Activated T-helper 2 cell treated with anti-CD3 and anti-CD28 coated beads, Interferon-gamma antibody, Interleukin-2, Interleukin-4, amounts not matched to agents 10 μg/mL and 5 μg/mL and 100 μg/mL, durations not matched to agents 14 hours and 24 hours and 36 hours (primary cell): ENCODE measurements at places on chromosomes 2 and 18. TPM values are rescaled to one million over a fixed set of nuclear protein-coding genes. Genes with fewer than 3 reads are reported as not detected.

DNA sequence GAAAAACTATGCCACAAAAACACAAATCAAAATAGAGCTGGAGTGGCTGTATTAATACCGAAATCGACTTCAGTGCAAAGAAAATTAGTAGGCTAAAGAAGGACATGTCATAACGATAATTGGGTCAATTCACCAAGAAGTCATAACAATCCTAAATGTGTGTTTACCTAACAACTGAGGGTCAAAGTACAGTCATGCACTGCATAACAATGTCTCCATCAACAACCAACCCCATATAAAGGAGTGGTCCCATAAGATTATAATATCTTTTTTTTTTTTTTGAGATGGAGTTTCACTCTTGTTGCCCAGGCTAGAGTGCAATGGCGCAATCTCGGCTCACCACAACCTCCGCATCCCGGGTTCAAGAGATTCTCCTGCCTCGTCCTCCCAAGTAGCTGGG, 87.5 kb downstream of the NAB1 start:
- no peak for DNase-seq

DNA sequence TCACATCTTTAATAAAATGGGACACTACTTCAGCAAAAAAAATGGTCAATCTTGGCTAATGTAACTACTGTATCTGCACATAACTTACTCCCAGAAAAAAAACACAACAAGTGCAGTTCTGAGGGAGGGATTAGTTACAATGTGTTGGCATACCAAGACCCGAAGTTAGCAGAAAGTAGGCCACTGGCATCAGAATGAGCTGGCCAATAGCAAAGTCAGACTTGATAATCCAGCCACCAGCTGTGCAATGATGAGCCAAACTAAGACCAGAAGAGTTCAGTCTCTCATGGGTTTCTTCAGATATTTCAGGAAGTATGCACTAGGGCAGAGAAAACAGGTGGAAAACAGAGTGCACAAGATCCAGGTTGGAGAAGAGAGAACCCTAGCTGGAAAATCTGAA, 65.3 kb downstream of the OLA1 start:
- no peak for DNase-seq

DNA sequence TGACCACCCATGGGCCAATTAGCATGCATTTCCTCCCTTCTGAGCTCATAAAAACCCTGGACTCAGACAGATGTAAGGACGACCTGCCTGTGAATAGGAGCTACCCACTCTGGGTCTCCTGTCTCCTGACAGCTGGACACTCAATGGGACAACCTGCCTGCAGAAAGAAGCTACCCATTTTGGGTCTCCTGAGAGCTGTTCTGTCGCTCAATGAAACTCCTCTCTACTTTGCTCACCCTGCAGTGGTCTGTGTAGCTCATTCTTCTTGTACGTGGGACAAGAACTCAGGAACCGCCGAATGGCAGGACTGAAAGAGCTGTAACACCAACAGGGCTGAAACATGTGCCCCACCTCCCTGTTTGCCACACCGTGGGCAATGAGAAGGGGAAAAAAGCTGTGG, 60.3 kb upstream of the DYNC1I2 start:
- no peak for DNase-seq

GRCh38 chr2:223056701-223057418, 4.9 kb downstream of the KCNE4 start:
- DNase-seq: no peak

- no peak for DNase-seq
Observed at GRCh38 chr18:52829876-52830405, 489.9 kb downstream of the DCC start.

- no peak for DNase-seq
Observed at GRCh38 chr2:38268691-38269327, 108.3 kb downstream of the ATL2 start.

GRCh38 chr2:12718711-12719399, 2.1 kb downstream of the TRIB2 start:
- DNase-seq: no peak

DNA sequence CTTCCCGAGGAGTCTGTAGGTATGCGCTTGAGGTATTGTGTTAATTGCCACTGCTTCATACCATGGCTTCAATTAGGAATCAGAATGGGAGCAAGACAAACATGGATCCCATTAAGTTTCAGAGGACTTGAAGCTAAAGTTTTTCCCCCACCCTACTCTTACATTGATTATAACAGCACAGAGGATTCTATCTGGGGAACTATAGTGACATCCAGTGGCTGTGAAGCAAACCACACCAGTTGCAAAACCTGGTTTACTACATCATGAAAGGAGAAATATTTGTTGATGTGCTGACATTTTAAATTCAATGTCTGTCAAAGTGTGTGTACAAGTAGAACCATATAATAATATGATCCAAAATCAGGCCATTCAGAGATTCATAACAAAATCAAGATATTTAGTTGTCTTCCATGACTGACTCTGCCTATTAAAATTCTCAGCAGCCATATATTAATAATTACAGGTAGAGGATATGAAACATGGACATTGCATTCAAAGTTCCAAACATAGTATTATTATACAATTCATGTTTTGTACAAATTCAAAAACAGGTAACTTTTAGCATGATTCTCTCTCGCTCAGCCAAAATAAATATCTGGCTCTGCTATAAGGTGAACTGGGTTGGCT, 82.9 kb downstream of the GRB14 start:
- DNase-seq: no peak

- no peak for DNase-seq
Observed at GRCh38 chr2:24228470-24228869, 53.6 kb downstream of the FAM228A start.

DNA sequence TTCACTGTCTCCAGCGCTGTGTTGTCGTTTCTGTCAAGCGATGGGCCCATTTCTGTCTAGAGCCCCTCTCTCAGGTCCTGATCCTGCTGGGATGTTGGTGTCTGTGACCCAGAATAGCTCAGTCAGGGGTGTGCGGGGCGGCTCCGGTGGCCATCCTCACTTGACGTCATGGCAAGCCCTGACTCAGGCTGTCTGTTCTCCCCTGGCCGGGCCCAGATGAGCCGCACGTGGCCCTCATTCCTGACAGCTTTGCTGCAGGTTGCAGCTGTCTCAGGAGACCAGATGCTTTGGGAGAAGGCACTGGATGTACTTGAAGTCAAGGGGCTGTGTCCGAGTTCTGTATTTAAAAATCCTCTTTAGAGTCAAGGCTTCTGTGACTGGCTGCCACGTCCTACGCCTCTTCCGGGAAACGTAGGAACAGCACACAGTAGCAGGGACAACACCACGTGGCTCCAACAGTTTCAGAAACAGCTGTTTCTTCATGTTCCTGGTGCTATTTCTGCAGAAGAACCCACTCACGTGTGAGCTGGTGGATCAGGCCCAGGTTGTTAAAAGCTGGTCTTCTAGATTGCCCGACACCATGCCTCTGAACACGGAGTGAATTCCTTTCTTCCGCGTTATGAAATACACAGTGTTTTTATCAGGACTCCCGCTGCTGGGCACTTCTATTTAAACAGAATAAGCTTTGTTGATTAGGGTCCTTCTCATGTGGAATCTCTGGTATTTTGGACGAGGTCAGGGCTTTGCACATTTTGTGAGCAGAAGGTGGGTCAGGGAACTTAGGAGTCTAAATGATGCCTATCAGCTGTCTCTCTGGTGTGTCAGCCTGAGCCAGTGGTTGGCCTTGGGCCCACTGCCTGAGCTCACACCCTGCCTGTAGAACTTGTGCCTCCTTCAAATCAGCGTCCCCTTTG, 28.3 kb upstream of the NTSR2 start:
- no peak for DNase-seq

DNA sequence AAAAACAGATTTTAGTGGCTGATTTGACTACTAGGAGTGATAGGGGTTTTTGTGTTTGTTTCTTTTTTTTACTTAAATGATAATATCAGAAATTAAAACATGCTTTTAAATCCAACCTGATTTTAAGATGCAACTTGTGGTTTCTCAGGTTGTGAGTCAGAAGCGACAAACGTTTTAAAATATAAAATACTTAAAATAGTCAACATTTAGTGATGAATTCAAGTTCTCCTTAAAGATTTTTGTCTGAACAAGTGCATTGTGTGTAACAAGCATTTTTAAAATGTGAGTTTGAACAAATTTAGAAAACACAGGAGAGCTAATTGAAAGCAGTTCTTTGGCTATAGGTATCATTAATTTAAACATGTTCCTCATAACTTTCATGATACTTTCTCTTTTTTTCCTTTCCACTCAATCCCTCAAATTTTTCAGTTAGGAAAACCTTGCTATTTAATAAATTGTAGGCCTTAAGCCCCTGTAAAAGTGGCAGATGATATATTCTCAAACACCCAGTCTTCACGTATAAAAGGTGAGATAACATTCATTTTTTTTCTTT, 3.6 kb downstream of the TBR1 start:
- no peak for DNase-seq

- no peak for DNase-seq
Observed at GRCh38 chr18:21509062-21509461, 91.4 kb downstream of the ESCO1 start.

DNA sequence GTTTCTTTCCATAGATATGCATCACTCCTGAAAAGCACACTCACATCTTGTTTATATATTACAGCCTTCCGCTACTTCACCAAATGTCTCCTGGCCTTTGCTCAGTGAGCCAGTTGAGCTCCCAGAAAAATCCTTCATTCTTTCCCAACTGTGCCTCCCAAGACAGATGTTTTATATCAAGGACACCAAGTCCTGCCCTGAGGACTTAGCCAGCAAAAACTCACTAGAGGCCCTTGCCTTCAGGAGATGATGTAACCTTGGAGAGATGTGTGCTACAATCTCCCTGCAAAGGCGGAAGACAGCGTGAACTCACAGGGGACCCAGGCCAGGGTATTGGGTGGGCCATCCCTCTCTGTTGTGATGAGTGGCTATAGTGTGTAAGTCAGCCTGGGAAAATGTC, 86.1 kb upstream of the CTAGE1 start:
- no peak for DNase-seq

DNA sequence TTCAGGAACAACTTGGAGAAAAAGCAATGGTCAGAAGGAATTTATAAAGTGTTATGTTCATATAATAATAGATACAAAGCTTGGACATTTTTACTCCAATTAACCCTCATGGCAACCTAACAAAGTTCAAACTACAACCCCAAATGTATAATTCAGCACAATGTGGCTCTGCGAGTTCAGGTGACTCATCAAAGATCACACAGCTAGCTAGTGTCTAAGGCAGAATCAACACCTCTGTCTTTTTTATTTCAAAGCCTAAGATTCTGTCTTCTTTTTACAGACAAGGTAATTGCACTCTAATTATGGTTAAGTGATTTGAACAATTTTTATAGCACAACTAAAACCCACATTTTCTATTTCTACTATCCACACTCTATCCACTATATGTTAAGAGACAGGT, 90.5 kb downstream of the CHST9 start:
- DNase-seq: no peak

DNA sequence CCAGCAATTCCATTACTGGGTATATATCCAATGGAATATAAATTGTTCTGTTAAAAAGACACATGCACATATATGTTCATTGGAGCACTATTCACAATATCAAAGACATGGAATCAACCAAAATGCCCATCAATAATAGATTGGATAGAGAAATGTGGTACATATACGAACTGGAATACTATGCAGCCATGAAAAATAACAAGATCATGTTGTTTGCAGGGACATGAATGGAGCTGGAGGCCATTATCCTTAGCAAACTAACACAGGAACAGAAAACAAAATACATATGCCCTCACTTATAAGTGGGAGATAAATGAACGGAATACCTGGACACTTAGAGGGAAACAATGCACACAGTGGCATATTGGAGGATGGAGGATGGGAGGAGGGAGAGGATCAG, 355.8 kb downstream of the CCDC85A start:
- no peak for DNase-seq

GRCh38 chr2:150232871-150233270, 254.6 kb downstream of the RND3 start:
- DNase-seq: no peak

The UGT1A3 gene
- total RNA-seq: not detected in 2 replicates

The TMEM247 gene
- not detected in 2 replicates for total RNA-seq

The SOX11 gene
- not detected in 2 replicates for total RNA-seq

The C2orf72 gene
- 0.32 and 0.96 TPM in 2 replicates for total RNA-seq

The NOSTRIN gene
- total RNA-seq: not detected in 2 replicates

The MCFD2 gene
- 45.2 and 46.0 TPM in 2 replicates for total RNA-seq

The RFX8 gene
- 1.3 and 1.6 TPM in 2 replicates for total RNA-seq

The IL1F10 gene
- not detected in 2 replicates for total RNA-seq

The SALL3 gene
- total RNA-seq: not detected in 2 replicates

The MRPS5 gene
- 90.7 and 92.4 TPM in 2 replicates for total RNA-seq

The FKBP1B gene
- total RNA-seq: 1.1 and 2.1 TPM in 2 replicates

The CENPO gene
- total RNA-seq: 41.8 and 46.4 TPM in 2 replicates

The LAPTM4A gene
- total RNA-seq: 26.9 and 27.3 TPM in 2 replicates

The RAB6D gene
- total RNA-seq: 0.07 TPM in 1 of 2 replicates, not detected in the other
